Substantia nigra (tissue), 51 donors: ENCODE measurements at places on chromosomes 7 and 10.

DNA sequence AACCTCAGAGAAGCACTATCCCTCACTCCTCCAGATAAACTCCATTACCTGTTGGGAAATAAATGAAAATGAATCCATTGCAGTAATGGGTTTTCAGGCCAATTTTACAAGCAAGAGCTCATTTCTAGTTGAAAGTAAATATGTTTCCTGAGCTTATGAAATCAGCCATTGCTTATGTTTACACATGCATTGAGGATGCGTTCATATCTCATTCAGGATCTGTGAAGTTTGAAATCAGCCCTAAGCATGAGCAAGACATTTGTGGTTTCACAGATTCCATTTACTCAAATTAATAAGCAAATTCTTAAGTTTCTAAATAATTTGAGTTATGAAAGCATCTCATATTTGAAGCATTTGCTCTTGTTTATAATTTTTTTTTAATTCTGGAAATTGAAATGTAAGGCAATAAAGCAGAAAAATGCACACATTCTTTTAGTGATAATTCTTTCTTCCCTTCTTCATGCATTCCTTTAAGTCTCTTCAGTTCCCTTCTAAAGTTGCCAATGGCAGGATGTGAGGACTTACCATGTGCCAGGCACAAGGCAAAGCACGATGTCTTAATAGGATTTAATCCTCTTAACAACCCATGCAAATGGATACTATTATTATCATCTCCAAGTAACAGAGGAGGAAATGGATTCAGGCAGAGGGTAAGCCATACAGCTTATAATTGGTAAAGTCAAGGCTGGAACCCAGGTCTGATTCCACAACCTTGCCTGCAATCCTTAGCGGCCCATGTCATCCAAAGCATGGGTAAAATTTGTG lies 35.0 kb upstream of the CTTNBP2 start:
- DNase-seq: no peak

- no peak for DNase-seq
These were observed 36.9 kb upstream of the KDM7A start for GRCh38 chr7:140213684-140214074.

DNA sequence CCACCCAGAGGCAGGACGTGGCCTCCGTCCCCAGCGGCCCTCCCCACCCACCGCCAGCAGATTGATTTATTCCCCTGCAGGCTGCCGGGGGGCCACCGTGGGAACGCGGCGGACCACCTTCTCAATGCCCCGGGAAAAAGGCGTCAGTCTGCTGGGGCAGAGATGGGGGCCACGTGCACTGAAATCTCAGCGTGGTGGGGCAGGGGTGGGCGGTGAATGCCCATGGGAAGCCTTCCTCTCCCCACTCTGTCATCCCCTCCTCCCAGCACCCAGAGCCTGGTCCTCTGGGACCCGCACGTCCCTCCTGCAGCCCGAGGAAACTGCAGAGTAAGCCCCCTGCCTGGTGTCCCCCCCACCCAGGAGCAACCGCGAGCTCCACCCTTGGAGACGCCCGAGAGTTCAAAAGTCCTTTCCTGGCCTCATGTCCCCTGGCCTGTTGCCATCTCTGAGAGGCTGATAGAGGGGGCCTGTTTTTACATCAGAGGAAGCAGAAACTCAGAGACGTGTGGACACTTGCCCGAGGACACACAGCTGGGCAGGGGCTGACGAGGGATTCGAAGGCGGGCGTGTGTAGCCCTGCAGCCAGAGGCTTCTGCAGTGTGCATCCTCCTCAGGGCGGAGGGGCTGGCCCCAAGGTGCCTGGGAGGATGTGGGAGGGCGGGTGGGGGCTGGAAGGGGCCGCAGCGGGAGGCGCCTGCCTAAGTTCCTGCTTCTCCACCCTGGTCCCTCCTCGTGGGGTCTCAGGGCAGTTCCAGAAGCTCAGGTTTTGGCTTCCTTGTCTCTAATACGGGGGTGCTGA lies 21.8 kb downstream of the UNCX start:
- no peak for DNase-seq

DNA sequence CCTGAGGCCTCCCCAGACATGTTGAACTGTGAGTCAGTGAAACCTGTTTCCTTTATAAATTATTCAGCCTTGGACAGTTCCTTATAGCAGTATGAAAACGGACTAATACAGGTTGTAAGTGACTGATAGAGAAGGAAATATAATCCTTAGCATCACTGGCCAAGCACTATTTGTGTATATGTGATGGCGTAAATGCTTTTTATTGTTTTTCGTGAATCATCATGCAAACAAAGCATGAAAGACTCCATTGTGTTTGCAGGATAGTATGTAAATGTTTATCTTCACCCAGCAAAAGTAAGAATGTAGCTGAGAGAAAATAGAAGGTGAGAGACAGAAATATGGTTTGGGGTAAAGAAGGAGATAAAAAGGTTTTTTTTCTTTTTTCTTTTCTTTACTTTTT lies 92.5 kb upstream of the LRGUK start:
- no peak for DNase-seq

DNA sequence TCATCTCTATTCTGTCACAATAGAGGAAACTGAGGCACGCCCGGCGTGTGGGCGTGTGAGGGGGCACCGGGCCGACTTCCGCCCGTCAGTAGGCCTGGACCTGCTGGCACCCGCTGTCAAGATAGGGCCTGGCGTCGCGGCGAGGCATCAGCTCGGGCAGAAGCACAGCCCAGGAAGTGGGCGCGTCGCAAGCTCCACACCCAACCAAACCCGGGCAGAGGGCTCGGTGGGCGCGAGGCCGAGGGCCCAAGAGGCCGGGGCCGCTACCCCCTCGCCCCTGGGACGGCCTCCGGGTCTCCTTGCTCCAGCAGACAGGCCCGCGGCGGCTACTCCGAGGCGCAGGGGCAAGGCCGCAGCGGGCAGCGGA lies 91.2 kb downstream of the SPAG6 start:
- DNase-seq: peak; percentile 40

- DNase-seq: no peak
These were observed 84.7 kb downstream of the LRGUK start for GRCh38 chr7:134211817-134212216.

DNA sequence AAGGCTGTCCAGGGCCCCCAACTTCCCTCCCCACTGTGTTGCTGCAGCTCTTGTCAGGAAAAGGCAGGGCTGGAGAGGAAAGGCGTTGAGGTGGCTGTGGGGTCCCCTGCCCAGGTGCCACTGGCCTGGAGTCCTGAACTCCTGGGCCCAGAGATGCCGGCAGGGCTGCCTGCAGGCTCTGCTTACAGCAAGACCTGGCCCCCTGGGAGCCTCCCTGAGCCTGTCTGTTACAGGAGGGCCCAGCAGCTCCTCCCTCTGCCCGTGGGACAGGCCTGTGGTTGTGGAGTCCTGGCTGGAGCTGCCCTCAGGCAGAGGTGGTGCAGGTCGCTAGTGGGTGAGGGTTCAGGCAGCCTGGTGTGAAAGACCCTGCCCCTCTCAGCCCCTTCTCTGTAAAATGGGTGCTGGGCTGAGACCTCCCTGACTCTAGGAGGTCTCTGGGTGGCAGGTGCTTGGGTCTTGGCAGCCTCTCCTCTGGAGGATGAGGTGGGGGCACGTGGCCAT lies 9.9 kb downstream of the ANTXRL start:
- no peak for DNase-seq

GRCh38 chr7:146875237-146875785 lies 758.7 kb downstream of the CNTNAP2 start:
- DNase-seq: no peak
